ENCODE measurements at places on chromosomes 11 and 22. TPM values are rescaled to one million over a fixed set of nuclear protein-coding genes. Genes with fewer than 3 reads are reported as not detected.

FOLH1 gene
- not detected for total RNA-seq

LGR4 gene
- total RNA-seq: 30.8 TPM

OR4C3 gene
- total RNA-seq: not detected

H19 gene
- total RNA-seq: 5.1 TPM

PRMT3 gene
- total RNA-seq: 26.1 TPM

SHANK3 gene
- 5.2 TPM for total RNA-seq

TRIM49D1 gene
- total RNA-seq: not detected

All from hair follicular keratinocyte (primary cell).